ENCODE measurements at places on chromosomes 1 and 21. TPM values are rescaled to one million over a fixed set of nuclear protein-coding genes. Genes with fewer than 3 reads are reported as not detected.

The PPIAL4G gene
- total RNA-seq, result not detected

DNA sequence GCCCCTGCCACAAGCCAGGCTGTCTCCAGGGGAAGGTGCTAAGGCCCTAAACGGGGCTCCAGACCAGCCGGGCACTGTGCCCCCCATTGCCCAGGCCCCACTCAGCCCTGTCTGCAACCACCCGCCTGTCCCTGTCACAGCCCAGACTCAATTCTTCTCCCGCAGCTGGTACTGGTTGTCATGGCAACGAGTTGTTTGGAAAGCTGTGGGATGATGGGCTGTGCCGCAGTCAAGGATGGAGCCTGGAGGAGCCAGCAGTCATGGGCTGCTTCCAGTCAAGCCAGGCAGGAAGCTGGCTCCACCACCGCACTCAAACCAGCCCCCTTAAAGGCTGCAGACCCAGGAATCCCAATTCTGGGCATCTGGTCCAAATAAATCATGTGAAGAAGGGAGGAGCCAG, 4.2 kb downstream of the SPOCD1 start:
- DNase-seq, result peak; percentile 77

- DNase-seq, result no peak
Measured at GRCh38 chr1:10117865-10118264, 85.1 kb downstream of the UBE4B start.

GRCh38 chr1:177054542-177054941, 110.0 kb downstream of the ASTN1 start:
- DNase-seq, result no peak

- DNase-seq, result no peak
Measured at GRCh38 chr1:168216171-168216570, 9.6 kb upstream of the SFT2D2 start.

- no peak for DNase-seq
Measured at GRCh38 chr1:183827801-183828200, 22.9 kb downstream of the RGL1 start.

DNA sequence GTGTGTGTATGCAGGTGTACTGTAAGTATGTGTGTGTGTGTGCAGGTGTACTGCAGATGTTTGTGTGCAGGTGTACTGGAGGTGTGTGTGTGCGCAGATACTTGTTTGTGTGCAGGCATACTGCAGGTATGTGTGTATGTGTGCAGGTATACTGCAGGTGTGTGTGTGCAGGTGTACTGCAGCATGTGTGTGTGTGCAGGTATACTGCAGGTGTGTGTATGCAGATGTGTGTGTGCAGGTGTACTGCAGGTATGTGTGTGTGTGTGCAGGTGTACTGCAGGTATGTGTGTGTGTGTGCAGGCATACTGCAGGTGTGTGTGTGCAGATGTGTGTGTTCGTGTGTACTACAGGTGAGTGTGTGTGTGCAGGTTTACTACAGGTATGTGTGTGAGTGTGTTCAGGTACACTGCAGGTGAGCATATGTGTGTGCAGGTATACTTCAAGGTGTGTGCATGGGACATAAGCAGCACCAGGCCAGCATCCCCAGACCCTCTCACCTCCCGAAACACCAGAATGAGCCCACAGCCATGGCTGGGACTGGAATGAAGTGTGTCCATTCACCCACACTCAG, 97.5 kb downstream of the DMRTB1 start:
- no peak for DNase-seq
